ENCODE measurements at places on chromosomes 4 and X.

- no peak for DNase-seq
These were observed 5.7 kb upstream of the JADE1 start for GRCh38 chr4:128803783-128804182.

GRCh38 chrX:56733459-56734046, 4.5 kb downstream of the NBDY start:
- peak; percentile 47 for DNase-seq

DNA sequence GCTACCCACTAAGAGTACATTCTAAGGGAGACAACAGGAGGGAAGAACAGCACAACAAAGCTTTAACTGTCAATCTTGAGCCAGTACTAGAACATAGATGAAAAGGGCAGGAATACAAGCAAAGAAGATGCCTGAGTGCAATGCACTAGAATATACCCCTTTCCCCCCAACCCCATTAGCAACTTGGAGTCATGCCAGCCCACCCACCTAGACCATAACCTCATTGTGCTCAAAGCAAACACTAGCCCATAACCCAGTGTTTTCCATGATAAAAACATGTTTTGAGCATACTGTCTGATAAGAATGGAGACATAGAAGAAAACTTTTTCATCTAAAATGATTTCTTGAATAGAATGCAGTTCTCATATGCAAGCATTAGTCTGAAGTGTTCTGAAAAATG, 183.2 kb downstream of the RAP1GDS1 start:
- no peak for DNase-seq

GRCh38 chr4:105996845-105997244, 101.6 kb downstream of the NPNT start:
- no peak for DNase-seq

DNA sequence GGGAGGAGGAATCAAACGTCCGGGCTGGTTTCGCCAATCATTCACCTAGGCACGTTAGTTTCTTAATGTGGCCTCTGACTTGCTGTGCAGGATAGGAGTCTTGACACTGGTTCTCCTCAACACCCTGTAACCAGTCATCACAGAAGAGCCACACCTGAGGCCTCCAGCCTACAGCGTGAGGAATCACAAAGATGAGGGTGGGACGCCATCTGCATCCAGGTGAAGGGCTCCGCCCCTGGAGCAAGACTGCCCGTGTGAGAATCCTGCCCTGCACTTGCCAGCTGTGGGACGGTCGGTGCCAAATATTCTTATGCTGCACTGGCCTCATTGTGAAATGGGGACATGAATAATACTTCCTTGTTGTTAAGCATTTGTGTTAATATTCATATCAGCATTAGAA, 35.7 kb upstream of the TSPAN5 start:
- DNase-seq = no peak

DNA sequence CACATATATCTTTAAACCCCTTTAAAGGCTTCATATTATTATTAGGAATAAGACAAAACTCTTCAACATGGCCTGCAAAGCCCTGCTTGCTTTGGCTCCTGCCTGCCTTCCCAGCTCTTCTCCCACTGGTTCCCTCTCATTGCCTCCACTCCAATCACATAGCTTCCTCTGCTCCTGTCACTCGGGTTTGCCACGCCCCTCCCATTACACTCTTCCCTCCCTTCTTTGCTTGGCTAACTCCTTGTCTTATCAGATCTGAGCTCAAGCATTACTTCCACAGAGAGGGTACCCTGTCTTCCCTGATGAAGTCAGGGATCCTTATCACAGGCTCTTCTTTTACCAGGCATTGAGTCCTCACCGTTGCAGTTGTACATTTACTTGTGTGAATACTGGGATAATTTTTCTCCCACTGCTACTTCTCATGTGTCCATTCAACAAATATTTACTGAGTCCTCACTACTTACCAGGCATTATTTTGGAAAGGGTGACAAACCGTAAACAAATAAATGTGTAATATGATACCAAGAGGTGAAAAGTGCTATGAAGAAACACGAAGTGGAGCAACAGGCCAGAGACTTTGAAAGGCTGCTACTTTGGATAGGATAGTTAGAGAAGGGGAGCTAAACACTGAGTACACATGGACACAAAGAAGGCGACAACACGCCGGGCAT, 3.2 kb upstream of the VGLL1 start:
- no peak for DNase-seq

- no peak for DNase-seq
These were observed 227.3 kb upstream of the NOCT start for GRCh38 chr4:138788267-138788790.

DNA sequence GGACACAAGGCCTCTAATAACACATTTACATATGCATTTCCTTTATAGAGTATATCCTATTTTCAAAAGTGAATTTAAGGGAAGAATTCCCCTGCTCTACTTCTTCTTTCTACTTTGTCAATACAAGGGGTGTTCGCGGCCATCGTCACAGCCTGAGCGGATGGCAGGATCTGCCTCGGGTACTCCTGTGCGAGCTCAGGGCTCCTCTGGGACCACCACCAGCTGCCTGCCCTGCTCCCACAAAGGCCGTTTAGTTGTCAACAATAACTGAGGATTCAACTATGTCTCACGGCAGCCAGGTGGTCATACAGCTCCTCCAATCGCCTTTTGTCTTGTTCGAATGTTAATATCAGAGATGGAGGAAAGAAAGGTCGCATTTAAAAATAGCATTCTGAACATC, 228.2 kb upstream of the TENM3 start:
- DNase-seq = no peak

DNA sequence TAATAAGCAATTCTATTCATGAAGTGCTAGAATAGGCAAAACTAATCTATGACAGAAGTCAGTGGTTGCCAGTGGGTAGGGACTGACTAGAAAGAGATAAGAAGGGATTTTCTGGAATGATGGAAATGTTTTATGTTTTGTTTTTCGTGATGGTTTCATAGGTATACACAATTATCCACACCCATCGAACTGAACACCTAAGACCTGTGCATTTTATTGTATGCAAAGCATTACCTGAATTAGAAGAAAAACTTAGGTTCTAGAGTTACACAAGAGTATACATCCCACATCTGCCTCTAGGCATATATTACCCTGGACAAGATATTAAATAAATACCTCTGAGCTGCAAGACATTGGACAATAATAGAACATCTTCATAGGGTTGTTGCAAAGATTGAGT, 205.2 kb downstream of the SOWAHB start:
- DNase-seq = no peak

DNA sequence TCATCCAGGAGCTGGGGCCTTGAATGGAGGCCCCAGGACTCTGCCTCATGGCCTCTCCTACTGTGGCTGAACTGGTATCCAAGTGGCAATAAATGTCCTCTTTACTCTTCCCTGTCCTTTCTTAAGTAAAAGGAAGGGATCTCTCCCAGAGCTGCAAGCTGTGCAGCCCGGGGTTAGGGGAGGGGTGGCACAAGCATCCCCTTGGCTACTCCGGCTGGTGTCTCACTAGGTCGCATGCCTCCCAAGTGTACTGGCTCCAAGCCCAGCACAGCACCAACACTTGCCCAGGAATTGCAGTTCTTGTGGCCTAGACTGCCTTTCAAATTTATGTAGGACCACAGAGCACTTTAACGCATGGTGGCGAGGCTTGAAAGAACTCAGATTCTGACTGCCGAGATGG, 44.7 kb upstream of the MED14 start:
- no peak for DNase-seq

DNA sequence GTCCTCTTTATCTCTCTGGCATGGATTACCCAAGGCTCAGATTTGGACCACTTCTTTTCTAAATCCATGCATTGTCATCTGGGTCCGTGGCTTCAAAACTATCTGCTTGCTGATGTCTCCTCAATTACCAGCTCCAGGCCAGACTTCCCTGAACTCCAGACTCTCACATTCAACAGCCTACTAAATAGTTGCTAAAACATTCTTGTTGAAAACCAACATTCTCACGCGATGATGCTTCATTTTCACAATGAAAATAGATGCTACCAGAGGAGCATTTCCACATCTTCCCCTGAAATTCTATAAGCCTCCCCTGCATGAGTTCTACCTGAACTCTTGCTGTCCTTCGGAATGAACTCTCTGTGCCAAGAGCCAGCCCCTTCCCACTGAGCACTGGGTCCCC, 5.2 kb upstream of the TLR6 start:
- no peak for DNase-seq

DNA sequence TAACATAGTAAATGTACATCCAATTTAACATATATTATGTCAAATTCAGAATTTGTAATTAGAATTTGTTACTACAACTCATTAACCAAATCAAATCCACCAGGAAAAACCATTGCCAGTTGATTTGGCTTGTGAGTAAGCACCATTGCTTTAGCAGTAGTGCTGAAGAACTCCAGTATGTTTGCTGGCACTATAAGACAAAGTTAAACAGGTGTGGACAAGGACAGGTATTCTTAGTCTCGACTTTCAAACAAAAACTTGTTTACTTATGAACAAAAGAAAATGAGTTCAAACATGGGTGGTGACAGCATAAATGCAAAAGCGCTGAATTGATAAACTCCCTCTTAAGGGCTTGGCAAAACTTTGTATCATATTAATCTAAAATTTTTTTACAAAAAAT, 1.3 kb upstream of the ADH7 start:
- DNase-seq = no peak

DNA sequence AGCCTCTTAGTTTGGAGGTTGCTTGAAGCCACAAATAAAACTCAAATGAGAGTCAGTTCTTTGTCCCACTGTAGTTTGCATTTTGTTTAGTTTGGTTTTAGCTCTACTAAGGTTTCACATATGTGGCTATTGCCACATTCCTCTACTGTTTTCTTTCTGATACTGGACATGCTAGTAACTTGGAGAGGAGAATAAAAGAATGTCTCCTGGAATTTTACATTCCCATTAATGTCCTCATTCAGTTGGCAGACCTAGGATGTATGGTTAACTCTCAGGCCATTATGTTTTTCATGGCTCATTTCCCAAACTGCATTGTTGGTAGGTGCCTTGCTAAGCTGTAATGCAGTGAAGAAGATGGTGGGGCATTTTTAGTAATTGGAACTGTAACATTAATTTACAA, 29.9 kb downstream of the UPRT start:
- DNase-seq = no peak

- no peak for DNase-seq
These were observed 27.3 kb downstream of the OFD1 start for GRCh38 chrX:13761606-13762414.
